Osteoblast (primary cell): ENCODE measurements at places on chromosomes 7 and 10. TPM values are rescaled to one million over a fixed set of nuclear protein-coding genes. Genes with fewer than 3 reads are reported as not detected.

- no peaks in the 10 kb centered on the region for H3K4me1 ChIP-seq
- no peaks in the 10 kb centered on the region for H3K27me3 ChIP-seq
- H3K27ac ChIP-seq: no peak overlapping the region
- H3K36me3 ChIP-seq: no peaks in the 10 kb centered on the region
- peak; percentile 50 for DNase-seq
Observed at GRCh38 chr7:4260867-4261600, 421.1 kb upstream of the FOXK1 start.

DNA sequence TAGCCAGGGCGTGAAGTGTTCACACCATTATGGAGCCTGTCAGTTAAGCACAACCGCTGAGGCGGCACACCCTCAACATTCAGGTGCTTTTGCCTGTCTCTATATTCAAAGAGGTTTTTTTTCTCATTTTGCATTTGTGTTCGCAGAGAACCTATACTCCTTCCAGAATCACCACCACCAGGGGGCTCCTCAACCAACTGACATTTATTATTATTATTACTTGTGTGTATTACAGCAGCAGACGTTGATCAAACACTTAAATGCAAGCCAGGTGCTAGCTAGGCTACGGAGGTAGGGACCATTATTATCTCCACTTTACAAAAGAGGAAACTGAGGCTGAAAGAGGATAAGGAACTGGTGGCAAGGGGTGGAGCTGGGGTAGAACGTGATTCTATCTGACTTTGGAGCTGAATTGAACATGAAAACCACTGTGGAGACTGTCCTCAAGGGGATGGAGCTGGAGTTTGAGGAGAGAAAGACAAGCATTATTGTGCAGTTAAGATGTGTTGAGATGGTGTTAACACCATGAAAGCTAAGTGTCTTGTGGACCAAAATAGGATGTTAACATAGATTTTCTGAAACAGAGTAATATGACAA, 133.8 kb upstream of the PLXNA4 start:
- no peak overlapping the region for H3K27ac ChIP-seq
- H3K27me3 ChIP-seq: no peaks in the 10 kb centered on the region
- no peak overlapping the region for H3K4me3 ChIP-seq

DNA sequence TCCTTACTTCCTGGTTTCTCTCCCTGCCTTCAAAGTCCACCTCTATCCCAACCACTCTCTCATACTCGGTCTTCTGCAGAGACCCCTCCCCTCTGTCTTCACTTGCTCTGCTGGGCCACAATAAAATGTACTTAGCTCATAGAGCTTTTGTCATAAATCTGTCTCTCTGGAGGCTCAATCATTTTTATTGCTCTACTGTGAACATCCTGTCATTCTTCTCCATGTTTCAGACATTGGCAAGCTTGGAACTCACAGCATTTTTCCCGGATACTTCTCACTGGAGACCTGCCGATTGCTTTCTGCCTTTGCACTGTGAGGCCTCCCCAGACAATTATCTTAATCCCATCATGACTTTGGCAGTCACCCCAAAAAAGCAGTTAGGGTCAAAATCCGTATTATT, 192.3 kb upstream of the ZMIZ1 start:
- no peaks in the 10 kb centered on the region for H3K36me3 ChIP-seq
- no peak overlapping the region for H3K27ac ChIP-seq
- no peak overlapping the region for H3K4me3 ChIP-seq
- H3K4me1 ChIP-seq: no peaks in the 10 kb centered on the region
- DNase-seq: no peak

GRCh38 chr7:14899030-14899429, 3.5 kb downstream of the DGKB start:
- H3K27me3 ChIP-seq: no peaks in the 10 kb centered on the region
- H3K4me3 ChIP-seq: no peak overlapping the region
- no peak for DNase-seq
- no peaks in the 10 kb centered on the region for H3K36me3 ChIP-seq
- no peak overlapping the region for H3K27ac ChIP-seq

DNA sequence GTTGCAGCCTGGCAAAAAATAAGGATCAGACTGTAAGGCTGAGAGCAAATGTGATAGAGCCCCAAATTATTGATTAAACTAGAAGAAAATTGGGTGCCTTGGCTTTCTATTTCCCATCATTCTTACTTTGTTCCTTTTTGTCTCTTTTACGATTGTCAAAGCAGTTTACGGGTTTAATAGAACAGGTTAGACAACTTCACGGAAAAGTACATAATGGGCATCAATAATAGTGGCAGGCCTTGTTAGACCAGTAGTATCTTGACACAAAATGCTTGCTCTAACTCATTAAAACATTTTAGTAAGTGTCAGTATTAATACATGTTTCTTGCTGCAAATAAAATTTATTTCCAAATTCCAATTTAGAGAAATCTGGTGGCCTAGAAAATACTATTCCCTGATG, 14.5 kb upstream of the GGCT start:
- DNase-seq: no peak
- H3K27me3 ChIP-seq: no peaks in the 10 kb centered on the region
- no peaks in the 10 kb centered on the region for H3K36me3 ChIP-seq
- peaks cover 19% of the 10 kb centered on the region for H3K4me1 ChIP-seq
- H3K27ac ChIP-seq: no peak overlapping the region

NRG3 gene
- not detected in 2 replicates for total RNA-seq

PAX2 gene
- total RNA-seq: not detected in 2 replicates

- no peaks in the 10 kb centered on the region for H3K27me3 ChIP-seq
- DNase-seq: peak; percentile 96
- H3K4me3 ChIP-seq: no peak overlapping the region
Observed at GRCh38 chr10:129888784-129889616, 75.1 kb downstream of the EBF3 start.

DNA sequence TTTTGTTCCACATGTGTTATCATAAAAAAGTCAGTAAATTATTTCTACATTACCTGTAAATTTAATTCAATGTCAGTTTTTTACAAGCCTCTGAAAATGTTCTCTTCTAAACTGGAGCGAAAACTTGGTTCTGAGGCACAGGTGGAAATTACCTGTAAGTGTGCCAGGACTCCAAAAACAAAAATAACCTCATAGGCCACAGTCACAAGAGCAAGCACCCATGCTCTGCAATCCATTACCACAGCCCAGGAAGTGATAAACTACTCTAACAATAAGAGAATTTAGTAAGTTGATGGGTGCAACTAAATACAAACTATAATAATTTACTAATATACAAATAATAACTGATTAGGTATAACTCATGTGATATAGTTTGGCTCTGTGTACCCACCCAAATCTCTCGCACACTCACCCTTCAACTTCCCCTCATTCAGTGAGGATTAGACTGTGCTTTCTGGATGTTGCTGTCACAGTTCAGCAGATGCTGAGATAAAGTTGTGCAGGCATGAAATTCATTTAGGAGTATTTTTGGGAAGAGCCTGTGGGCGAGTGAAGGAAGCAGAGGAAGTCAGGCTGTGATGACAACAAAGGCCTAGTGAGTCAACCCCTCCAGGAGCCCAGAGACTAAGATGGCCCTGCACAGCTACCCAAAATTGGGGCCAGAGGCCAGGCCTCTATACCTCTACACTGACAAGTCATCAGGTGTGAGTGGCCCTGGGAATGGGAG, 16.3 kb upstream of the GIMAP6 start:
- H3K27ac ChIP-seq: no peak overlapping the region
- H3K4me3 ChIP-seq: no peak overlapping the region

ELN gene
- 69.1 and 113 TPM in 2 replicates for total RNA-seq

DNA sequence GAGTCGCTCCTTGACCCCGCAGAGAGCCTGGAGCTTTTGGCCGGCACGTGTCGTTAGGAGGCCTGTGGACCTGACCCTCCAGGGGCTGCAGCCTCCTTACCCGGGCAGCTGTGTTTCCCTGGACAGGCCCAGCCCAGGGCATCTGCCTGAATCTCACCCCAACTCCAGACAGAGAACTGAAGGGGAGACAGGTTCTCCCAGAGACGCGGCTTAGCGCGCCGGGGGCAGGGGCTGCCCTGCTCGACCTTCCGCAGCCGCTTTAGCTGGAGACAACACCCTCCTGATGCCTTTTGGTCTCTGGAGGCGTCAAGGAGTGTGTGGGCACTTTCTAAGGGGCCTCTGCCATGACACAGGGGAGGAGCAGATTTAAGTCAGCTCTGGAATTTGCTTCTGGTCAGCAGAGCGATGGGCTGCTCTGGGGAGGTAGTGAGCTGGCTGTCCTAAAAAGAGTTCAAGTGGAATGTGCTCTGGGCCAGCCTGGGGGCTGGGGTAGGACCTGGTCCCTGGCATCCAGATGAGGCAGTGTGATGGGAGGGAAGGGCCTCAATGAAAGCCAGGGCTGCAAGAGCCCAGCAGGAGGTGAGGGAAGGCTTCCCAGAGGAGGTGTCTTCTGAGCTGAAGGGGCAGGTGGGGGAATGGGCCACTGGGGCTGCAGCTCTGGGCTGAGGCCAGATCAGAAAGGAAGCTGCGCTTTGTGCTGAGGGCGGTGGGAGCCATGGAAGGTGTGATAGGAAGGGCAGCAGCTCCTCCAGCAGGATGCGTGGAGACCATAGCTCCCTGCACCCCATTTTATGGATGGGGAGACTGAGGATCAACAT, 5.8 kb downstream of the GRIFIN start:
- peaks cover 3% of the 10 kb centered on the region for H3K27me3 ChIP-seq
- H3K4me1 ChIP-seq: no peaks in the 10 kb centered on the region

COPG2 gene
- 53.0 and 59.7 TPM in 2 replicates for total RNA-seq

DNA sequence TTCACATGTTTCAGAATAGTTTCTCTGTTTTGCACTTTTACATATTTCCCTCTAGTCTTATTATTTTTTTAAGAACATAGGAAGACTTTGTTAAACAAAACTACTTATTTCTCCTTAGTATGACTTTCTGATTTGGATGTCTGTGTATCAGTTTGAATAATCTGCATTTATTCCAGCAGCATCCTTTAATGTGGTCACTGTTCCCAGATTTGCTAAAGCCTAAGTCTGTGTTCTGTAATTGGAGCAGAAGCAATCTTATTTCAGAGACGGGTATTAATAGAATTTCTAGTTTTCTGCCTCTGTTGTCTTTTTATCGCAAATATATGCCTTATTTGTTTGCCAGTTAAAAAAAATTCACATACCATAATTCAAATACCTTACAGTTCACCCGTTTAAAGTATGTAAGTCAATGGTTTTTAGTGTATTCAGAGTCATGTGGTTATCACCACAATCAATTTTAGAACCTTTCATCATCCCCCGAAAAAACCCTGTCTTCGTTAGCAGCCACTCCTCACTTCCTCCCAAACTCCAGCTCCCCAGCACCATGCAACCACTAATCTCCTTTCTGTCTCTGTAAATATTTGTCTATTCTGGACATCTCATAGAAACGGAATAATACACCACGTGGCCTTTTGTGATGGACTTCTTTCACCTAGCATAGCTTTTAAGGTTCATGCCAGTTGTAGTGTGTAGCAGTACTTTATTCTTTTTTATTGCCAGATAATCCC, 58.7 kb downstream of the INPP5F start:
- H3K27me3 ChIP-seq: no peaks in the 10 kb centered on the region
- peak; percentile 60 for DNase-seq
- no peak overlapping the region for H3K27ac ChIP-seq
- no peak overlapping the region for H3K4me3 ChIP-seq

- peak overlapping the region; percentile 56 for H3K27ac ChIP-seq
- no peak for DNase-seq
- no peaks in the 10 kb centered on the region for H3K27me3 ChIP-seq
- peaks cover 78% of the 10 kb centered on the region for H3K4me1 ChIP-seq
Observed at GRCh38 chr10:62077330-62078015, 176.0 kb downstream of the ARID5B start.

DNA sequence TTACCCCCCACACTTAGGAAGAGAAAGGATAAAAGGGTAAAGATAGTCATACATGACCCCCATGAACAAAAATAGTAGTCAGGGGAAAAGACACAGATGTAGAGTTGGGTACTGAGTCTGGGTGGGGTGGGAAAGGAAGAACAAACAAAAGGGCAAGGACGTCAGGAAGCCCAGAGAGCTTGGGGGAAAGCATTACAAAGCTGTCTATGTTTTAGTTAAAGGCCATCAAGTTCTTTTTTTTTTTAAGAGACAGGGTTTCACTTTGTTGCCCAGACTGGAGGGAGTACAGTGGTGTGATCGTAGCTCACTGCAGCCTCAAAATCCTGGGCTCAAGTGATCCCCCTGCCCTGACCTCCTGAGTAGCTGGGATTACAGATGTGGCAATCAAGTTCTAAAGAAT, 98.4 kb upstream of the PDLIM1 start:
- H3K27me3 ChIP-seq: peaks cover 10% of the 10 kb centered on the region
- H3K4me3 ChIP-seq: no peak overlapping the region
- no peaks in the 10 kb centered on the region for H3K4me1 ChIP-seq
- no peaks in the 10 kb centered on the region for H3K36me3 ChIP-seq
- no peak for DNase-seq

GRCh38 chr10:1022413-1022812, 3.2 kb downstream of the IDI2 start:
- DNase-seq: no peak
- no peak overlapping the region for H3K4me3 ChIP-seq
- H3K27ac ChIP-seq: no peak overlapping the region
- peaks cover 25% of the 10 kb centered on the region for H3K36me3 ChIP-seq
- H3K27me3 ChIP-seq: no peaks in the 10 kb centered on the region

FAM237B gene
- not detected in 2 replicates for total RNA-seq

GRCh38 chr7:40332516-40332915, 197.7 kb downstream of the SUGCT start:
- H3K27ac ChIP-seq: no peak overlapping the region
- no peaks in the 10 kb centered on the region for H3K27me3 ChIP-seq
- H3K4me1 ChIP-seq: peaks cover 10% of the 10 kb centered on the region
- H3K36me3 ChIP-seq: no peaks in the 10 kb centered on the region
- no peak for DNase-seq
- H3K4me3 ChIP-seq: no peak overlapping the region

DNA sequence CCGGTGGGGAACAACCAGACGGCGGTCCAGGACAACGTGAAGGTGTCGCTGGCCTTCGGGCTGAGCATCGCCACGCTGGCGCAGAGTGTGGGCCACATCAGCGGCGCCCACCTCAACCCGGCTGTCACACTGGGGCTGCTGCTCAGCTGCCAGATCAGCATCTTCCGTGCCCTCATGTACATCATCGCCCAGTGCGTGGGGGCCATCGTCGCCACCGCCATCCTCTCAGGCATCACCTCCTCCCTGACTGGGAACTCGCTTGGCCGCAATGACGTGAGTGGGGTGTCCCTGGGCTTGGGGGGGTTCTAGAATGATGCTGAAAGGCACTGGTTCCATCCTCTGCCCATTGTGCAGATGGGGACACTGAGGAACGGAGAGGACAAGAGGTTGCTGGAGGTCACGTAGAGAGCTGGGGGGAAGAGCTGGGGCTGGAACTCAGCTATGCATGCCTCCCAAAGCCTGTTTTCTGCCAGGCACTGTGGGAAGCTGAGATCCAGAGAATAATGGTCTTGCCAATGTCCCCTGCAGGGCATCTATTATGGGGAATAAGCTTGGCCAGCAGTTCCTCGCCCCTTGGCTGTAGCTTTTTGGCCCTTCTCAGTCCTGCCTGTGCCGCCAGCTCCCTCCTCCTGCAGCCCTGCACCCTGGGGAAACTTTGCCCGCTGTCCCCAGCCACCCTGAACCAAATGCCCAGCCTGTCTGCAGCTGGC, 523 bp downstream of the AQP1 start:
- H3K27ac ChIP-seq: no peak overlapping the region
- H3K36me3 ChIP-seq: no peaks in the 10 kb centered on the region
- DNase-seq: no peak

- no peaks in the 10 kb centered on the region for H3K4me1 ChIP-seq
- no peaks in the 10 kb centered on the region for H3K36me3 ChIP-seq
- H3K27me3 ChIP-seq: no peaks in the 10 kb centered on the region
- no peak overlapping the region for H3K27ac ChIP-seq
Observed at GRCh38 chr7:86209036-86209435, 434.7 kb upstream of the GRM3 start.
